ENCODE measurements at places on chromosomes 3 and 15.

DNA sequence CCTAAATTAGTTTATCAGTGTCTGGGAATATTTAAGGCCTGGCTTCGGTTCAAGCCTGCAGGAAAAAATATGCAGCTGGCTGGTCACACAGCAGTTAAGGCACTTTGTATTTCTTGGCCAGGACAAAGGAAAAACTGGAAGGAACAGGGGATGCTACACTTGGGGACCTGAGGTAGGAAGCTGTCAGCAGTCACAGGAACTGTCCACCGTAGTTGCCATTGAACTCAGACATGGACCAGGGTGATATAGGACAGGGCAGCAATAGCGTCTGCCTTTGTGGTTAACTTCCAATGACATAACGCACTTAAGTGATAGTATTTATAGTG, 49.1 kb downstream of the NR1D2 start:
- DNase-seq = no peak

- DNase-seq = no peak
These were observed 97.7 kb downstream of the CNTN6 start for GRCh38 chr3:1190569-1190968.

DNA sequence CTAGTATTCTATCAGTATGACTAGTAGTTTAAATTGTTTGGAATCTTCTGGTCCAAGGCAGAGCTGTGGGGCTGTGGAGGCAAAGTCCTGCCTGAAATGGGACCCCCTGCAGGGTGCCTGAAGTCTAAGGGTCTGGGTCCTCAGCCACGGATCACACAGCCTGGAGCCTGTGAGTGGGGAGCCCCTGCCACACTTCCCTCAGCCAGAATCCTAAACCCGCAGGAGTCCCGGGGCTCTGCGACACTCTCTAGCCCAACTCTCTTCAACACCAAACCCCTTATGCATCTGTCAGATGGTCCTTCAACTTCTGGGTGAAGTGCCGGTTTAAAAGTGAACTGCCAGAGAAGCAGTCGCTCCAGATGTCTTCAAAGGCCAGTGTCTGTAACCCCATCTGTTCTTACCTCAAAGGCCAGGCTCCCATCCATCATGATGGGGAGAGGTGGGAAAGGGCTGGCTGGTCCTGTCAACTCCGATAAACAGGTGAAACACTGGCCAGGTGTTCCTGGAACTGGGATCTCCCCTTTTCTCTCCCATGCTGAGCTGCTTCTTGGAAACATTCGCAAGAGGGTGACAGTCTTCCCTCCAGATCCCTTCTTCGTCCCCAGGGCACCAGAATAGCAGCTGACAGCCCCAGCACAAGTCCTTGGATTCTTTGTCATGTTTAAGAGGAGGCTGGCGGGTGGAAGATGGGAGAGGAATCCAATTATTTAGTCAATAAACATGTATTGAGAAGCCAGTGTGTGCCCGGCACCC, 45.6 kb downstream of the CPN2 start:
- no peak for DNase-seq

DNA sequence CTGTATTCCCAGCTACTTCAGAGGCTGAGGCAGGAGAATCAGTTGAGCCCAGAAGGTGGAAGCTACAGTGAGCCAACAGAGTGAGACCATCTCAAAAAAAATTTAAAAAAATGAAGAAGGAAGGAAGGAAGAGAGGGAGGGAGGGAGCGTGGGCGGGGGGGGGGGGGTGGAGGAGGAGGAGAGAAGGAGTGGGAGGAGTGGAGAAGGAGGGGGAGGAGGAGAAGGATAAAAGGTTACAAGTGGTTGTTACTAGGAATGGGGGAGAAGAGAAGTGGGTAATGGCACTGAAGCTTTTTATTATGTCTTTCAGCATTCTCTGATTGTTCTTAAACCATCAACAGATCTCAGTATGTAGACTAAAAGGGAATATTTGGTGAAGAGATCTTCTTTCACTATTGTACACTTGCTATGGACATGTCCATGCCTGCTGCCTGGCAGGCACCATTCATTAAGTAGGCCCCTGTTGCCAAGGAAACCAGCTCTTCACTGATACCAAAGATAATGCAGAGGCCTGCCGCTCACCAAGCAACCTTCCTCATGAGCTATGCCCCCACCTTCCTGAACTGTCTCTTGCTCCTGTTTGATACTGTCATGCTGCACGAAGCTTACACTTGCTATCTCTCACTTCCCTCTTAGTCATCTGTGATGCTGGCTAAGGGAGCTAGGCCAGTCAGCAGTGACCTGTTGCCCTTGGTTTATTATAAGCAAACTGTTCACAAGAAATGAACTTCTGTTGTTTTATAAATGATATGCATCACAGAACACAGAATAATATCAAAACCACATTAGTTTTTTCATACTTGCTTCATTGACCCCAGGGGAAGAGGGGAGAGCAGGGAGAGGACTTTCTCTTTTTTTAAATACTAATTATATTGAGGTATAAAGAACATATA, 23.1 kb downstream of the EPM2AIP1 start:
- DNase-seq = no peak

DNA sequence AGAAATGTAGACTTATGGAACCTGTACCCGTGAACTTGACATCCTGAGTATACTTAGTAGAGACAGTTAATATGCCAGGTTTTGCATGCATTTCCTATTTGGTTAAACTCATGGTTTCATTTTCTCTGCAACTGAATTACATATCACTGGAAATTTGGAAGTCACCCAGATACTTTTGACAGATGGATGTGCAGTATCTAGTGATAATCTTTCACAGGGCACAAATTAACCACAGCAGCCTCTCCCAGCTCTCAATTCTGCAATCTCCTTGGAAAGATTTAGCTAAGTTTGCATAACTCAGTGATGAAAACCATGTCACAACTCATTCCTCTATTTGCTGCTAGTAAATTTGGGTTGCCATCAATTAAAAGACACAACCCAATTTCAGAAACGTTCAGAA, 162.3 kb upstream of the TPM1 start:
- DNase-seq = no peak

DNA sequence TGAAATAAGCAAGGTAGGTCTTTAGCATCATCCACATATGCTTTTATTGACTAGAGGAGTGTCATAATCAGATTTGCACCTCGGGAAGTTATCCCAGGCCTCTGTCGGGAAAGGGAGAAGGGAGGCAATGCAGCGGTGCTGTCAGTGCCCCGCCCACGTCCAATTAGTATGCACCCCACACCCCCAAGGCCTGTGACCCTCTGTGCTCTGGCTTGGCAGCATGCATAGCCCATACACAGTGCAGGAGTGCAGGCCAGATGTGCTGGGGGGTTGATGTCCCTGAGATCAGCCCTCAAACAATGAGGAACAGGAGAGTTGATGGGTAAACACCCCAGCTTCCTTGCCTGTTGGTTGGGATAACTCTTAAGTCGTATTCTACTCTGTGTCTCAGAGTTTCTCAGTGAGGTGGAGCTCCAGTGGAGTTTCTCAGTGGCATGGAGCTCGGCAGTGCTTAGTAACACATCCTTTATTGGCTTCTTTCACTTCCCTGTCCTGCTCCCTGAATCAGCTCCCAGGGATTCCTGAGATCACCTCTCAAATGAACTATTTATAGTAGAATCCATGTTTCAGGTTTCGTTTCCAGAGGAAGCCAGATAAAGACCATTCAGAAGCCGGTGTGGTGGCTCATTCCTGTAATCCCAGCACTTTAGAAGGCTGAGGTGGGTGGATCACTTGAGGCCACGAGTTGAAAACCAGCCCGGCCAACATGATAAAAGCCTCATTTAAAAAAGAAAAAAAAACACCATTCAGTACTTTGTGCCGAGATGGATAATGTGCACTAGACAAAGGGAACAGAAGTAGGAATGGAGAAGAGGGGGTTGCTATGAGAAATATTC, 26.7 kb upstream of the NDUFB4 start:
- DNase-seq = no peak

DNA sequence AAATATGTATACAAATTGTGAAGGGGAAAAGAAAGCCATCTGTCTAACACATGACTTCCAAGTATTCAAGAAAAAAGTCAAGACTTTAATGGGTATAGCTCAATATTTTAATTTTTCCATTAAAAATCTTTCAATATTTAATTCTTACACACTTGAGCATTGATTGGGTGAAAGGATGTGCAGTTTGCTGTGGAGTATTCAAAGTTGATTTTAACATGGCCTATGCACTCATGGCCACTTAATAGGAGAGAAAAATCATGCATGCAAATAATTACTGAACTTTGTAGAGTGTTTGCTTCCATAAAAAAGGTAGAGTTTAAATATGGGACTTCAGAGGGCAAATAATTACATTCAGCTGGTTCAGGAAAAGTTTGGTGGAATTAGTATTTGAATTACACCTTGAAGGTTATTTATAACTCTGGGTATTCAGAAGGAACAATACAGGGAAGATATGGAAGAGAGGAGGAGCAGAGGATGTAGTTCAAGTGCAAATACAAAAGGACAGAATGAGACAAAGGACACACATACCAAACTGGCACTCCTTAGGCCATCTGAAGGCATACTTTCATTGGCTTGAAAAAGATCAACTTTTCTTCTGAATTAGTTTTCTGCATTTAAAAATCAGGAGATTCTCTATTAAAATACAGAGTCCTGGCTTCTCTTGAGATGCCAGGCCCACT, 90.1 kb downstream of the OTOL1 start:
- DNase-seq = no peak

- DNase-seq = no peak
These were observed 16.0 kb downstream of the LPP start for GRCh38 chr3:188169830-188170455.

DNA sequence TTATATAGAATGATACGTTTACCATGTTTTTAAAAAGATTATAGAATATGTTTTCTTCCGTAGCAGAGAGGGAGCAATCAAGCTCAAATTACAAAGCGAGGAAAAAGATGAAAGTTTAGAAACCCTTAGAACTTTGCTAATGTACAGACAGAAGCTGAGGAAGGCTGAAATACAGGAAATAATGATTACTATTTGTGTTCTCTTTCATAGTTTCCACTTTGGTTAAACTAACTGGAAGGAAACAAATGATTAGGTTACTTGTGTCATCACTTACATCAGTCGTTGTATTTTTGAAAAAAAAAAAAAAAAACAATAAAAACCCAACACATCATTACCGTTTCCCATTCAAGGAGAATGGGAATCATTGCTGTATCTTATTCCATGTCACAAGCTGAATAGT, 337.8 kb upstream of the CBLB start:
- DNase-seq = no peak

DNA sequence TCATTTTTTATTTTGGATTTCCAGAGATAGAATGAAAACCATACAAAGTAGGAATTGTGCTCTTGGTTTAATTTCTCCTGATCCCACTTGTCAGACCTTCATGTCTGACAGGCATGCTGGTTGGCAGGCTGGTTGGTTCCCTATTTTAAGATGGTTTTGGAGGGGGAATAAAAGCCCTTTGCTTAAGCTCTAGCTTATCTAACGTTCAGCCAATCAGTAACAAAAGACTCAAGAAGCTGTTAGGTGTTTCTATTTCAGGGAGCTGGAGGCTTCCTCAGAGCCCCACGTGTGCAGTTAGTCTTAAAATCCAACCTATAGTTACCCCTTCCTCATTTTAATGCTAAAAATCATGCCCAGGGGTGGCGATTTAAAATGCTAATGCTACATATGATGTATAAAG, 40.5 kb upstream of the XIRP1 start:
- DNase-seq = no peak

DNA sequence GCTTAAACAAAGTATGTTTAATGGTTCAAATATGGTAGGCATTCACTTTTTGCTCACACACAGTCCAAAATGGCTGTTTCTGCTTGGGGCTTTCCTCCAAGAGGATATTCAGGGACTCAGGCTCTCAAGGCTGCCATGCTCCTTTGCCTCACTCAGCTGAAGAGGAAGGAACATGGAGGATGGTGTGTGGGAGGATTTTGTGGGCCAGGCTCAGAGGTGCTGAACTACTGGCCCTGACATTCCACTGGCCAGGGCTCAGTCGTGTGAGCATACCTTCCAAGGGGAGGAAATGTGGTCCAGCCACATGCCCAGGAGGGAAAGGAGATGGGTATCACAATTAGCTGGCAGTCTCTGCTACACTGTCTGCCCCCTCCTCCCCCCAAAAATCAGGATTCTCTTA, 8.7 kb downstream of the PXYLP1 start:
- no peak for DNase-seq

Data from cortex of kidney (tissue), 1 donor.